Fibroblast of lung (primary cell): ENCODE measurements at places on chromosomes 5 and 9. TPM values are rescaled to one million over a fixed set of nuclear protein-coding genes. Genes with fewer than 3 reads are reported as not detected.

Gene DOCK8
- 0.08 TPM in 1 of 2 replicates, not detected in the other for polyA plus RNA-seq

Gene ABO
- not detected in 2 replicates for polyA plus RNA-seq

Gene CATSPER3
- 0.12 and 0.32 TPM in 2 replicates for polyA plus RNA-seq

Gene ROR2
- 2.3 and 10.9 TPM in 2 replicates for polyA plus RNA-seq

- DNase-seq = peak; percentile 44
Measured at GRCh38 chr9:100595391-100596199, 17.7 kb downstream of the CAVIN4 start.

- DNase-seq = no peak
Measured at GRCh38 chr9:122058709-122059108, 34.4 kb downstream of the TTLL11 start.

- peak; percentile 57 for DNase-seq
Measured at GRCh38 chr5:95959888-95960666, 1.6 kb downstream of the ELL2 start.

DNA sequence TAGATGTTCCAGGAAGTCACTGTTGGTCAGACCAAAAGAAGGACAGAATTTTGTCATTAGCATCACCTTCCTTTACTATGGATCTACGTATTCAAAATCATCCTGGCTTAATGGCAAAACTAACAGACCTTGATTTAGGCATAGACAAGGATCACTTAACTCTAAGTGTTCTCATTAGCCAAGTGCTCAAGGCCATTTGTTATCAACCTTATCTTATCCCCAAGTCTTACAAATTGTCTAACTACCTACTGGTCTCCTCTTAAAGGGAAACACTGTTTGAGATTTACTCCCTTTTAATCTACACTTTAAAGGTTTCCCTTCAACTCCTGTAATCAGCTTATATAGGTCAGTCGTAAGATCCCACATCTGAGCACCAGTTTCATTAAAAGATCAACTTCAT, 1197.5 kb upstream of the C9orf72 start:
- no peak for DNase-seq

DNA sequence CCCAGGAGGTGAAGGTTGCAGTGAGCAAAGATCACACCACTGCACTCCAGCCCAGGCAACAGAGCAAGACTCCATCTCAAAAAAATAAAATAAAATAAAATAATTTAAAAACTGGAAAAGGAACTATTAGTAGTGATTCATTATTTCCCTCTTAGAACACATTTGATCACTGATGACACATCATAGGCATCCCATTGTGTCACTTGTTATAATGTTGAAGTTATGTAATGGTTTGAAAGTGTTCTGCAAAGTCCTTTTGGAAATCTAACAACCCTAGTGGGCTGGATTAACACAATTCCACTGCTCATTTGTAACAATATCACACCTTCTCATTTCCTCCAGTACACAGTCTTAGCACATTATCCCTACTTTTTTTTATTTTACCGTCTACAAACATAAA, 81.8 kb upstream of the LMNB1 start:
- no peak for DNase-seq

DNA sequence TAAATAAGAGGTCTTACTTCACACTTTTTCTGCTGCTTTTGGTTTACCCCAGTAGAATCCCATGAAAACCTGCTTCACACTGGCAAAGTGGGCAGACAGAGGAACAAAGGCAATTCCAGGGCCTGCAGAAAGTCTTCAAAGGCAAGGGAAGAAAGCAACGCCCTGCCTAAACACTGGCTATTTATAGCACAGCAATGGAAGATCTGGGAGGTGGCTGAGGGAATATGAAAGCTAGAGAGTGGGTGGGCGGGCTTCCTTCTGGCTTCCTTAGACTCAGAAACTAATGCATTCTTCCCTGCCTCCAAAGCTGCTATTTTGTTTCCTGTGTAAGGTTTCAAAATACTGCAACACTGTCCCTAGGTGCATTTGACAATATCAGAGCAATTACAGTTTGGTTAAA, 46.8 kb downstream of the ELAVL2 start:
- no peak for DNase-seq

GRCh38 chr5:123610209-123610608, 98.2 kb downstream of the CSNK1G3 start:
- DNase-seq = peak; percentile 6

DNA sequence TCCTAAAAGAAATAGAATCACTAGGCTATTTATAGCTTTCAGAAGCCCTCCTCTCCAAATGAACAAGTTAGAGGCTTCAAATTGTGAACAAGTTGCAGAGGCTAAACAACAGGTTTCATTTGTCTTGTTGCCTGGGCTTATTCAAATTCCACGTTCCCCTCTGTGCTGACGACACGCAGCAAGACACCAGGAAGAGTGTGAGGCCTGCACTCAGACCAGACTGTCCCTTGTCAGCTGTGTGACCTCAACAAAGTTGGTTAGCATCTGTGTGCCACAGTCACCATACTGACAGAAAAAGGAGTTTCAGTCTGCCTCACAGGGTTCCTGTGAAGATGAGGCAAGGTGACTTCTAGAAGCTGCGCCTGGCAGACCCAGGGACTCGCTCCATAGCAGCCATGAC, 22.1 kb upstream of the GABBR2 start:
- no peak for DNase-seq

DNA sequence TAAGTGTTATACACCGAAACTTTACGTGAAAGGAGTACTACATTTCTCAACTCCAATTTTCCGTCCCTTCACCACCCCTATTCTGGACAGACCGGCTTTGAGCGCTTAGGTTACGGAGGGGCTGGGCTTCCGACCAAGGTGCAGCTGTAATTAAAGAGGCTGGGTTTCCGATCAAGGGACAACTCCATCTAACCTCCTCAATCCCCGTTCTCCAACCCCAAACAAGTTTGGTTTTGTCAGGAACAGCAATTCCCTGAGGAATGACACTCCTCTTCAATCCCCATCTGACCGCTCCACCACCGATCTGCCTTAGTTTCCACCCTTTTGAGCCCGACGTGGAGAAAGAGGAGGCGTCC, 577 bp downstream of the TUT7 start:
- DNase-seq = no peak

- no peak for DNase-seq
Measured at GRCh38 chr9:129063061-129063460, 17.9 kb upstream of the DOLPP1 start.

GRCh38 chr5:1295650-1296037, 776 bp upstream of the TERT start:
- no peak for DNase-seq

DNA sequence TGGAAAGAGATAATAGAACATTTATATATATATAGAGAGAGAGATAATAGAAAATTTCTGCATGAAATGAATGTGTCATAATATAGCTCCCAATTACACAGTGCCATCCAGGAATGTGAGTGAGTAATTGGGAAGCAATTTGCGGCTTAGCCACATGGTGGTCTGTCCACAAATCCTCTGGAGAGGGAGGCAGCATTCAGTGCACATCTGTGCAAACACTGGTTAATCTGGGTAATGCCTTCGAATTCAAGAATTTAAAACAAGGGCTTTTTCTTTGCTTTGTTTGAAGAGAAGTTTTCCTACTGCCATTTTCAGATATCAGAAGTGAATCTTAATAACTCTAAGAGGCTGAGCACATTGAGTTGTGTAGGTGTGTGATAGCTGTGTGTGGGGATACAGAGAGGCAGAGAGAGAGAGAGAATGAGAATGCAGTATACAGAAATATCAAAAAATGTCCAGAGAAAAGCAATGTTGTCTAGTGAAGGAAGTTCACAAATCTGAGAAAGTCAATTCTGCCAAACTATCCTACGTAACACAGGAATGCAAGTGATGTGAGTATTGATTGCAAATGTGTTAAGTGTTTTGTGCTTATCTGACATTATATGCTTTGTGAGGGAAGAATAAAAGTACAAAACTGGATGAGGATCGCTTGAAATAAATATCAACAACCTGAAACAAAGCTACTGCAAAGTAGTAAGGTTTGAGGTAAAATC, 134.6 kb downstream of the EDIL3 start:
- DNase-seq = peak; percentile 48

DNA sequence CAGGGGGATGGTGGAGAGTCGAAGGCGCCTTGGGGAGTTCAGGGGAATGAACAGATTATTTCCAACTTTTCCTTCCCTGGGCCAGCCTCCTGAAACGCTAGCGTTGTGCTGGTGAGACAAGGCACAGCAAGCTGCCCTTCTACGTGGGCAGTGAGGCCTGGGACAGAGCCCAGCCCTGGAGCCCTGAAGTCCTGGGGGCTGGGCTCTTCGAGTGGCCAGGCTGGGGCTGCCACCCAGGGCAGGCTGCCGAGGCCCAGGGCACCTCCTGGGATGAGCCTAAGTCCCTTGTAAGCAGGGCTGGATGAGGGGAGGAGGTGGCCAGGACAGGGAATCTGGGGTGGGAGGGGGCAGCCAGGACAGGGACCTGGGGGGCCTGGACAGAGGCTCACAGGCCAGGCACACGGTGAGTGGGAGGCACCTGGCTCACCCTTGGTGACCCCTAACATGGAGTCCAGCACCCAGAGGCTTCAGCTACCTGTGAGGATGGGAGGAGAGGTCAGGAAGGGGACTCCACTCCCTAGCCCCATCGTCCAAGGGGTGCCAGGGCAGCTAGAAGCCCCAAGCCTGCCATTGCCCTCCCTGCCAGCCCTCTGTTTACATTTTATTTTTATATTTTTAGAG, 1.3 kb upstream of the LCN12 start:
- no peak for DNase-seq

DNA sequence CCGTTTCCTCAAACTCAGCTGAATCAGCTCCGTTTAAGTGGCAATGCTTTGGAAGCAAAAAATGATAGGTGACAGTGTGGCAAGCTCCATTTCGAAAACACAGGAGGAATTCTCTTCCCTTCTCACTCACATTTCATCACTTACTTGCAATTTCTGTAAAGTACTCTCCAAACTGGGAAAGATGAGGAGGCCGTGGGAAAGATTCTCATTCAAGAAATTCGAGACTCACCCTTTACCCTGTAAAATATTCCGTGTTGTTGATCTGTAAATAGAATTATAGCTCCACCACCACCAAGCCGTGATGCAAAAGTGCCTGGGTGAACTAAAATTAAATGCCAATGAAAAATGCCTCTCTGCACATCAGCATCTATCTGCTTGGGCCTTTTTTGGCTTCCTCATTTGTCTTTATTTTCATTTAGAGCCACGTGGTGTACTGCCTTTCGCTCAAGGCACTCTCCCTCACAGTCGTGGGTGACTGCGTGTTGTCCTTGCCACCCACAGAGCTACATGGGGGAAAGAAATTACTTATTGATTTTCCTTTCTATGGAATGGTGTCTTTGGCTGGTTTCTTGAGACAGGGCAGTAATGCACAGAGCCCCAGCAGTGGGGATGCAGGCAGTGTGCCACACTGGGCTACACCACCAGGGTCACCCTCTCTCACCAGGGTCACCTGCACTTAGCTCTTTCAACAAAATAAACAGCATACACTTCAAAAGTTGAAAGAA, 289.3 kb upstream of the TAS2R1 start:
- DNase-seq = no peak

- DNase-seq = peak; percentile 87
Measured at GRCh38 chr9:70587201-70587600, 172.7 kb upstream of the KLF9 start.

- DNase-seq = peak; percentile 85
Measured at GRCh38 chr5:167850911-167851310, 440.5 kb upstream of the WWC1 start.

DNA sequence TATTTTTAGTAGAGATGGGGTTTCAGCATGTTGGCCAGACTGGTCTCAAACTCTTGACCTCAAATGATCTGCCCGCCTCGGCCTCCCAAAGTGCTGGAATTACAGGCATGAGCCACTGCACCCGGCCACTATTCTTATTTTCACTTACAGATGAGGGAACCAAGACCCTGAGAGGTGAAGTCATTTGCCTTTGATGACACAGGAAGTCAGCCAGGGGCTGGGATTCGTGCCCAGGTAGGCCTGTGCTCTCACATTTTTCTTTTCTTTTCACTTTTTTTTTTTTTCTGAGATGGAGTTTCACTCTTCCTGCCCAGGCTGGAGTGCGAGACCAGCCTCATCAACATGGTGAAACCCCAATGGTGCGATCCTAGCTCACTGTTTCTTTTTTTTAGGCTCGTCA, 22.2 kb downstream of the ENG start:
- DNase-seq = peak; percentile 48

DNA sequence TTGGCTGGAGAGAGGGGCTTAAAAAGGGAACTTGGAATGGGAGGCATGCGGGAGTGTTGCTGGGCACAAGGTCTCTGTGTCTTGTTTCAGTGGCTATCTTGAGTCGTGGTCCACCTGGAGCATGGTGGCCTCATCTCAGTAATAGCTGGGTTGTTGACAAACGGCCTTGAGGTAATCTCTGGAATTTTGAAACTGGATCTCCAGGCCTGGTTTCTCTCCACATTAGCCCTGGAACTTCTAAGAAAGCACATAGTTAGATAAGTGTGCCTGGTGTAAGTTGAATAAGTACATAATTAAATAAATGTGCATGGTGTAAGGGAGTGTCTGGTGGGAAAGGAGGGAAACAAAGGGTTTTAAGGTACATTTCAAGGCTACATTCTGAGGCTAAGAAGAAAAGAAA, 62.2 kb downstream of the INIP start:
- no peak for DNase-seq

GRCh38 chr5:151033217-151033934, 13.0 kb downstream of the GPX3 start:
- DNase-seq = no peak

DNA sequence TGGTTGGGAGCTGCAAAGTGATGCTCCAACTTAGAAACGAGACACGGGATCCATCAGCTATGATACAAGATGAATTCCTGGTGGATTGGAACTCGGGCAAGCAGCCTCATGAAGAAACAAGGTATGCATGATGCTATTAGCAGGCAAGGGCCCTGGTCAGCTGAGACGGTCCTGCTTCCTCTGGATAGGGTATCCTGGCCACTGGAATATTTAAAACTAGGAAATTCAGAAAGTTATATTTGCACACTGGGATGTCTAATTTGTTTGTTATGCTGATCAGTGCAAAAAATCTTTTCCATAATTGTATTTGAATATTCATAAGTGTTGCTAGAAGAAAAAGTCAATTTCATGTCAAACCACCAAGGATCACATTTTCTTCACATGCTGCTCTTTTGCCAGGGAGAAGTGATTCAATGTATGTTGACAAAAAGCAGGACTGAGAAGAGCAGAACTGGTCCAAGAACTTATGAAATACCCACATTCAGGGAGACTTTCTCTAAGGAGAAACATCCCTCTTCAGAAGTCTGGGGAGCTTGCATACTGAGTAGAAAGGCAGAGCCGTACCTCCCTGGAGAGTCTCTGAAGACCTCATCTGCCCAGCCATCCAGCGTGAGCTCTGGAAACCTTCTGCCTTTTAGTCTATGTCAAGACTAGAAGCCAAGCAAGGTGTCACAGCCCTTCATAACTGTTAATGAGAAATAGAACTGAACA, 6.7 kb upstream of the NXNL2 start:
- DNase-seq = peak; percentile 42
